ENCODE measurements at places on chromosomes 5 and 9.
A peak's percentile ranks its signal among the peaks of the same experiment; 100 is the strongest.

DNA sequence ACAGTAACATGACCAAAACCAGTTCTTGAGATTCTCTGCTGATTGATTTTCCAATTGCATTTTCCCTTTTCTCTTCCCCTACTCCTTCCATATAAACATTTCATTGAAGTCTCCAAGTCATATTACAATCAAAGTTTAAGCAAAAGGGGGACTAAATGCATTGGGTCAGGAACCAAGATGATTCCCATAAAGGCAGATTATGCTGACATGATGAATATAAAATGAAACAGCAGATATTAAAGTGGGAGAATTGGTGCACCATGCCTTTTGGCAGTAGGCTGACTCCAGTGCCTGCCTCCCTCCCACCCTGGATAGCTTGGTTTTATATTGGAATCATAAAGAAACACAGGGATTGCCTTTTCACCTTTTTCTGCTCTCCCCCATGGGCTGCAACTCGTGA is 118.4 kb downstream of the ASTN2 start:
- no peak for DNase-seq

DNA sequence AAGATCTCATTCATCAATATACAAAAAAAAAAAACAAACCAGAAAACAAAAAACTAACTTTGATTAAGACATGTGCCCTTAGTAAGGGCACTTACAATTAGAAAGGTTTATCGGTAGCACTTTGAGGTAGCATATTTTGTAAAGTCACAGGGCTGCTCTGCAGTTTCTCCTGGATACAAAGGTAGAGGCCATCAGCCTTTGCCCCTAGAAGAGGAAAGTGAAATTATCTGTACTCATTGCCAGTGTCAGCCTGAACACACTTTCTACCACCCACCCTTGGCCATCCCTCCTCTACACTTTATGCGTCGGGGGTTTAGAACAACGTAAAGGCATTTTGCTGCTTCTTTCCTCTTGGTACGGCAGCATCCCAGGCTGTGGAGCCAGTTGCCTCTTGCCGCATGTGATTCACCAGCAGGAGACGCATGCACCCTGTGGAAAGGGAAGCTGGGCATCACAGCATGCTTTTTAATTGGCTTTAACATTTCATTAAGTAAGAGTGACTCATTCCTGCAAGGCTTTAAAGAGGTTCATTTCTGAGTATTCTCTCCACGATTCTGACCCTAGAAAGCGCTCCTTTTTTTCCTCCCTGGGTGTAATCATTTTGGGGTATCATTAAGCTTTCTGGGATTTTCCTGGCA is 84.6 kb downstream of the CEMIP2 start:
- DNase-seq: peak; percentile 84

DNA sequence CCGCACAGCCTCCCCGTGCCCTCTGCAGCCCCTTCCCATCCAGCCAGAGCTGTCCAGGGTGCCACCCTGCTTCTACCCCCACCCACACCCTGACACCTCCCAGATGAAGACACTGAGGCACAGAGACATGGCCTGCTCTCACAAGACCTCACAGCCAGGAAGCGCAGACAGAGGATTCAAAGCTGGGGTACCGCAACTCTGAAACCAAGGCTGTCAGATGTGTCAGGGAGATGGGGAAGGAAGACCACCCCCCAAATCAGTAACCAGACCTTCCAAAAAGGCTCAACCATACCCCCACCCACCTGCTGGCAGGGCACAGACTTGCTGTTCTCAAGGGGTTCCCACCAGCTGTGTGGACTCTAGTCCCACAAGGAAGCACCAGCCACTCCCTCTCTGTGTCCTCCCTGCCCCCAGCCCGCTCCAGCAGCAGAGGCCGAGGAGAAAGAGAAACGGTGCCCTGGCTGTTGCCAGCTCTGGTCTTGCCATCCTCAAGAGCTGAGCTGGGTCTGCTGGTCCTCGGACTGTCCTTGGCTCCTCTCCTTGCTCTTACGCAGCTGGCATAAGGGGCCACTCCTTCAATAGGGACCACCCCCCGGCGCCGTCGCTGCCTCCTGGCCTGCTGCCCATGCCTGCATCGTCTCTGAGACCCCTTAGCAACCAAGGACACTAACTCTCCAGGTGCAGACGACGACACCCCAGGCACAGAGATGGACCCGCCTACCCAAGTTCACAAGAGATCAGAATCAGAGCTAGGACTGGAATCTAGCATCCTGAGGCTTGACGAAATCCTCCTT is 699 bp downstream of the AKNA start:
- peak; percentile 56 for DNase-seq

GRCh38 chr9:2359891-2360471 is 261.6 kb upstream of the VLDLR start:
- DNase-seq: no peak

DNA sequence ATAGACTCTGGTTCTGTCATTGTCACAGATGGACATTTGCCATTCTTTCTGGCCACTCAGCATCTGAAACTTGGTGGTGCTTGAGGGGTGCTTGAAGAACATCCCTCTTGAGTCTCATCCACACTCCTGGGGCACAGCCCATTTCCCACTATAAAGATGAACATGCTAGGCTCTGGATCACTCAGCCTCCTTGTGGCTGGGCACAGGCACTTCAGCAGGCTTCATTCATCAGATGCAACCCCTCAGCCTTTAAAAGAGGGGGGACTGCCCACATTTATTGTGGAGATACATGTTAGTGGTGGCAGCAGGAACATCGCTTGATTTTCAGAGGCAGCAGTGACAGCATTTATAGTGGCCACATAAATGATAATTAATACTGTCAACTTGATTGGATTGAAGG is 124.7 kb upstream of the NIPBL start:
- no peak for DNase-seq

DNA sequence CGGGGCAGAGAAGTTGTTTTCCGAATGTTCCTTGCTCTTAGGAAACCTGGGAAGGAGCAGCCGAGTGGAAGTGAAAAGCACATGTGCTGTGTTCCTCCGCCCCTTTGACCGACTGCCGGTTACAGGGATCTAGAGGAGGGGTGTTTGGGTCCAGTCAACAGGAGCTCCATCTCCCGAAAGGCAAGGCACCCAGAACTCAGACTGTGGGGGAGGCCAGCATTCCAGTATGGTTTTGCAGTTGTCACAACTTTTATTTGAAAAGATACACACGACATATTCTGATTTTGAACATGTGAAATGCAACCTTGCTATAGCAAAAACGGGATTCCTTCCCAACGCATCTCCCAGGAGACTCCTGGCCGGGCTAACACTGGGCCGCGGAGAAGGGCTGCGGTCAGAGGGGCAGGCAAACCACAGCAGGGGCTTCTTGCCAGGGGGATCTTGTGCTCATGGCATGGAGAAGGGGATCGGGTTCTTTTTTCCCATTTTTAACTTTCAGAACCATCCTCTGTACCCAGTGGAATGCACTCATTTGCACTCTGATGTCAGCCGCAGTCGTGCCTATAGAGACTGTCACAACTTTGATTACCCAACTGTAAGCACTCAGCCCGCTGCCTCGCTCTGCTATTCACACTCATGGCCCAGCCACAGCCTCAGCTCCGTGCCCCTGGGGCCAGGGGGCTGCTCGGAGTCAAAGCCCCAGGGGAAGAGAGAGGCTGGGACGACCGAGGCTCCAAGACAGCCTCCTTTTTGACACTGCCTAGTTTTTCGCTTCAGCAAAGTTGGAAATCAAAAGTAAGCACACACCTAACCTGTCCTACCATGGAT is 3.9 kb downstream of the QRFP start:
- no peak for DNase-seq

DNA sequence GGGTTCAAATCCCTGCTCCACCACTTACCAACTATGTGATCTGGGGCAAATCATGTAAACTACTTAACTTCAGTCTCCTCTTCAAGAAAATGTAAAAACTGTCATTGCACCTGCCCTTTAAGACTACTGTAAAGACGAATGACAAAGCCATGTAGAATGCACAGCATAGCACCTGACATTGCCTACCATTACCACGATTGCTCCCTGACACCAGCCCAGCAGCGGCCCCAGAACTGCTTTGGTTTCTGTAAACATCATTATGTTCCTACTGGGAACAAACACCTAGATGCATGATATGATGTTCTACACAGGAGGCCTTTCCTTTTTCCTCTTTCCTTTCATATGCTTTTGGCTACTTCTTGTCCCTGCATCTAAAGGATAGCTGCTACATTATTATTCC is 23.1 kb upstream of the PLPP6 start:
- no peak for DNase-seq

GRCh38 chr5:33170411-33170810 is 270.4 kb upstream of the TARS1 start:
- DNase-seq: no peak

DNA sequence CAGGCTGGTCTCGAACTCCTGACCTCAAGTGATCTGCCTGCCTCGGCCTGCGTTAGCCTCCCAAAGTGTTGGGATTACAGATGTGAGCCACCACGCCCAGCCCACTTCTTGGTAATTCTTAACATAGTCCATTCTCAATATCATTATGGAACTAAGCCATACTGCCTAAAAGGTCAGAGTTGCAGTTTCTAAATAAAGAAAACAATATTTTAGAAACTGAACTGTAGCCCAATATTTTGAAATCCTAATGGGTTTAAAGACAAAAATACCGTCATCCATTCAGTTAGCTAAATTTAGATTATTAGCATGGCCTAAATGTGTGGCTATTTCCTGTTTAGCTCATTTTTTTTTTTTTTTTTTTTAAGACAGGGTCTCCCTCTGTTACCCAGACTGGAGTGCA is 99.5 kb downstream of the USP20 start:
- DNase-seq: no peak

DNA sequence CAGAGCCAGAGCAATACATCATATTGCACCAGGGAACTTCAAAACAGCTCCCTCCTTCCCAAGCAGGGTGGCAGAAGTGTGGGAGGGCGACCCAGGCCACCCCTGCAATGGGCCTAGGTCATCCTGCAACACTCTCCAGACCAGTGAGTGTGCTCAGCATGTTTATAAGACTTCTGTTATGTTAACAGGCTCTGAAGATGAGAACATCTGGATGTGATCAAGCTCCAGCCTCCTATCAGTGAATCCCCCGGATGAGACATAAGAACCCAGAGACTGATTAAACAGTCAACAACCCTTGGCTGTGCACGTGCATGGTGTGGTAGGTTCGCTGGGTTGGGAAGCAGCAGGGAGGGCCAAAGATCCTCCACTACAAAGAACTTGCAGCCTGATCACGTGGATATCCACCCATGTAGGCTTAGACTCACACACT is 63.3 kb downstream of the ABCA1 start:
- DNase-seq: peak; percentile 58

- DNase-seq: no peak
Measured at GRCh38 chr5:72244862-72245371, 75.1 kb downstream of the MRPS27 start.

- no peak for DNase-seq
Measured at GRCh38 chr9:16221366-16221765, 649.1 kb downstream of the BNC2 start.

- no peak for DNase-seq
Measured at GRCh38 chr5:68367287-68367686, 151.7 kb downstream of the PIK3R1 start.

GRCh38 chr9:138078846-138079245 is 201.3 kb downstream of the CACNA1B start:
- no peak for DNase-seq

GRCh38 chr5:154631141-154631540 is 124.0 kb upstream of the LARP1 start:
- DNase-seq: no peak

DNA sequence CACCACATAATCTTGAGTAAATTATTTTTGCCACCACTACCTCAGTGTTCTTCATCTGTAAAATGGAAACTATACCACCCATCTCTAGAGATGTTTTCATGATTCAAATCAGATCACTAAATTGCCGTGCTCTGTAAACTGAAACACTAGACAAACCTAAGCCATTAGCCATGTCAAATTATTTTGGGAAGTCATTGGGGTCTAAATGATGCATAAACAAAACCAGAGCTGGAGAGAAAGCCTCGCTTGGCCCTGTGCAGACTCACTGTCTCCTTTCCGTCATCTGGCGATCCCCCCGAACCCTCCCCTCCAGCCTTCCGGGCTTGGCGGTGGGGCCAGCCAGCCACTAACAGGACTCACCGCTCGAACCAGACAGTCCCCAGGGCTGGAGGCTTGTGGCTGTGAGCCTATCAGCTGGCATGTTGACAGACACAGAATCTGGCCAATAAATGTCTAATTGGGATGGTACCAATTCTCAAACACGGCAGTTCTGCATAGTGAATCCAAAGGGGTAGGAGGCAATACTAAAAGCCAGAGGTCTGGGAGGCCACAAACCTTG is 256.5 kb downstream of the SEC61B start:
- no peak for DNase-seq

- DNase-seq: peak; percentile 47
Measured at GRCh38 chr5:40680741-40681362, 1.1 kb downstream of the PTGER4 start.

- DNase-seq: peak; percentile 38
Measured at GRCh38 chr5:172868436-172868923, 34.4 kb downstream of the ERGIC1 start.

GRCh38 chr9:21002040-21002439 is 29.4 kb downstream of the HACD4 start:
- DNase-seq: no peak

- DNase-seq: peak; percentile 11
Measured at GRCh38 chr9:16645970-16646369, 224.5 kb downstream of the BNC2 start.

DNA sequence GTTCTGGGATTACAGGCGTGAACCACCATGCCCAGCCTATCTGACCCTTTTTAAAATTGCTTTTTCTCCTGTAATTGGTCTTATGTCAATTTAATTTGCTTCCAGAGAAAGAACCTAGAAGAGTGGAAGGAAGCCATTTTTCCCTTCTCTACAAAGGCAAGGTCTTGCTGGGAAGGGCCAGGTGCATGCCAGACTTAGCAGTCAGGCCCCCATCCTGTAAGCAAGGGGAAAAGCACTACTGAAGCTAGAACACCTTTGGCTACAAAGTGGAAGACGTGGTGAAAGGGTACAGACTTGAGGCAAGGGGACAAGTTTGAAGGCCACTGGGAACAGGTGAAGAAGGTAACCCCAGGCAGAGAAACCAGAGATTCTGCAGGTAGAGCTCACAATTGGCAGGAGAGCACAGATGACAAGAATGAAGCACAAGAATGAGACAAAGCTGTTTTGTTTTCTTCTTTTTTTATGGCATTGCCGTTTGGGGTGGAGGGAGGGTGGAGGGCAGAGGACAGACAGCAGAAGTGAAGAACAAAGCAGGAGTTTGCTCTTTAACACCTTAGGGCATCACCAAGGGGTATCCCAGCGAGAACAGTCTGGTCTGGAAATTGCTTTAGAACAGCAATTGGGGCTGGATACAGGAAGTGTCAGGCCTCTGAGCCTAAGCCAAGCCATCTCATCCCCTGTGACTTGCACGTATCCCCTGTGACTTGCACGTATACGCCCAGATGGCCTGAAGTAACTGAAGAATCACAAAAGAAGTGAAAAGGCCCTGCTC is 72.9 kb downstream of the SERINC5 start:
- no peak for DNase-seq

DNA sequence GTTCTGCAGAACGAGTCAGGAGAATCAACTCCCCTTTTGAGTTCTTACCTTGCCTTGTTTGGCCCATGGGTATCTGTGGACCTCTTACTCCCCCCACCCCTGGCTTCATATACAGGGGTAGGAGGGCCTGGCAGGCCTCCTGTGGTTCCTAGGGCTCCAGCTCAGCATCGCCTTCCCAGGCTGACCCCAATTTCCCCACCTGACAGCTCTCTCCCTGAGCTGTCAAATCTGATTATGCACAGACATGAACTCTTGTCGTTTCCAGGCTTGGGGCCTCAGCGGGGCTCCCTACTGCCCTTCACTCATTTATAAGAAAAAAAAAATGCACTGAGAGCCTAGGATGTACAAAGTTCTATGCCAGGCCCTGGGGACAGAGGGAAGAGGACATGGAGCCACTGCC is 67.9 kb downstream of the PTPN3 start:
- no peak for DNase-seq

All from suppressor macrophage treated with lipopolysaccharide for 1 hour (primary cell).